Occipital lobe (tissue), 3 donors: ENCODE measurements at places on chromosomes 3 and 15. TPM values are rescaled to one million over a fixed set of nuclear protein-coding genes. Genes with fewer than 3 reads are reported as not detected.

RRP9 gene
- total RNA-seq, result 16.8 TPM

MOBP gene
- total RNA-seq, result 0.94 TPM

GOLGA8O gene
- not detected for total RNA-seq

NR1I2 gene
- 0.16 TPM for total RNA-seq

IL20RB gene
- 0.62 TPM for total RNA-seq

GRAMD1C gene
- 5.0 TPM for total RNA-seq

KNG1 gene
- total RNA-seq, result not detected

C3orf85 gene
- total RNA-seq, result not detected

EBLN2 gene
- total RNA-seq, result 11.1 TPM

SLC28A2 gene
- total RNA-seq, result not detected

LRRIQ4 gene
- total RNA-seq, result 0.31 TPM

OCA2 gene
- 25.7 TPM for total RNA-seq

SPINK8 gene
- not detected for total RNA-seq

LYZL4 gene
- total RNA-seq, result not detected

CHRFAM7A gene
- total RNA-seq, result 3.9 TPM

SH2D7 gene
- not detected for total RNA-seq

IL5RA gene
- total RNA-seq, result 0.78 TPM

ACTL6A gene
- 25.0 TPM for total RNA-seq

UCN2 gene
- total RNA-seq, result not detected

DGKG gene
- total RNA-seq, result 3.0 TPM

VWA5B2 gene
- 0.31 TPM for total RNA-seq

KLHL40 gene
- not detected for total RNA-seq

ERICH6 gene
- total RNA-seq, result not detected

C3orf18 gene
- 13.6 TPM for total RNA-seq

TRH gene
- 1.1 TPM for total RNA-seq

SCAANT1 gene
- not detected for total RNA-seq

SLC15A2 gene
- total RNA-seq, result 10.0 TPM

LIPH gene
- not detected for total RNA-seq

CHST14 gene
- total RNA-seq, result 1.6 TPM

USF3 gene
- total RNA-seq, result 21.5 TPM

GOLGA6D gene
- total RNA-seq, result not detected

TOP2B gene
- 433 TPM for total RNA-seq

SERINC4 gene
- total RNA-seq, result not detected
